NCI-H774 (cell line): ENCODE measurements at places on chromosomes 11 and 22.
A peak's percentile ranks its signal among the peaks of the same experiment; 100 is the strongest.

DNA sequence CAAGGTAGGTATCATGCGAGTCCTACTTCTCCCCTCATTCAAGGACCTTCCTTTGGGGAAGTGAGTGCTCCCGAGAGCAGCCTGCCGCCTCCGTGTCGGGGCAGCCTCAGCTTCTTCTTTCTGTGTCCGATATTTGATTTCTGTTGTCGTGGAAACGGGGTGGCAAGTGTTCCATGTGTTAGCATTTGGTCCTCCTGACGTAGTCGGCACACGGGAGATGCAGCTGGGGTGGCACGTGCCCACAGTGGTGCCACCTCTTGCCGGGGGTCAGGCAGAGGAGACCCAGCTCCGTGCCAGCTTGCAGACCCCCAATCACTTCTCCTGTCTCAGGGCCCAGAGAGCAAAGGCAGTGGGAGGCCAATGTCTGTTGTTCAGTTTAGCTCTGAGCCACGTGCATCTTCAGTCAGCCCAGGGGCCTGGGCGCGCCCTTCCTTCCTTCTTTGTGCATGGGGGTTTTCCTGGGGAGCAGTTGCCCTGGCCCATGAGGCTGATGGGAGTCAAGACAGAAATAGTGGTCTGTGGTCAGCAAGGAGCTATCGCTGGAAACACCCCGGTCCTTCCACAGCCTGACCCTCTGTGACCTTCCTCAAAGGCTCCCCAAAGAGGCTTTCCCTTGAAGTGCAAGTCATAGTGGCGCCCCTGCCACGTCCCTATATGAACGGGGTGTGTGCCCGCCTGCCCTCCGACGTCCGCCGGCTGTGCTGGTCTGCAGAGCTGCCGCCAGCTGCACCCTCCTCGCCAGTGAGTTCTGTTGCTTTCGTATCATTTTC, 44.5 kb downstream of the PARVB start:
- no peak for DNase-seq

DNA sequence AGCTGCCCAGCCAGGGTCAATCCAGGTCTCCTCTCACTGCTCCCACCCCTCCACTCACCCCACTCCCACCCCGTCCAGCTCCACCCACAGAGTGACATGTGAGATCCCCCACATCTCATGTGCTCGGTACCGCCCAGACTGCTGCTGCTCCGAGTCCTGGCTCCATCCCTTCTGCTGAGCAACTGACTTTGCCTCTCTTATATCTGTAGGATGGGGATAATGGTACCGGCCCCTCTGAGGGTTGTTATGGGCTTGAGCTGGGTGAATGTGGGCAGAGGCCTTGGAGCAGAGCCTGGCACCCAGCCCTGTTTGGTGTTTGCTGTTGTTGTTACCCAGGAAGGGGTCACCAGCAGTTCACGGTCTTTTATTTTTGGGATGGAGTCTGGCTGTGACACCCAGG, 77.0 kb downstream of the ST3GAL4 start:
- no peak for DNase-seq

- no peak for DNase-seq
Observed at GRCh38 chr11:22808571-22809197, 20.9 kb downstream of the SVIP start.

DNA sequence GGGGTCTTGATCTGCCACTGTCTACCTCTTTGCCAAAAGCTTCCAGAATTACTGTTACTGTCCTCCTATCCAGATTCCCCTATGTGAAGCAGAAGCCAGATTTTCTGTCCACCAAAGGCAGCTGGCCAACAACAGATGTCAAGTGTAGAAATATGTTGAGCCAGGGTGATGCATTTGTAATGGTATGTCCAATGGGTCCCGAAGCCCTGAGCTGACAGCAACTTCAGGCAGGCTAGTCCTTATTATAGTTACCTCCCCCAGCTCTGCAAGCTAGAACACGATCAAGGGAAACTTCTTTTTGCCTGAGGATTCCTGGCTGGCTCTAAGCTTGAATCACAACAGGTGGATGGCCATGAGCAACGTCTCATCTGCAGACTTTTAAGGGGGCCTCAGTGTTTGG, 10.2 kb downstream of the PAMR1 start:
- no peak for DNase-seq

- DNase-seq = peak; percentile 81
Observed at GRCh38 chr11:27444801-27445215, 27.8 kb downstream of the LGR4 start.

GRCh38 chr22:19607192-19608002, 83.2 kb upstream of the CLDN5 start:
- peak; percentile 81 for DNase-seq

- no peak for DNase-seq
Observed at GRCh38 chr11:72441752-72442207, 7.4 kb upstream of the CLPB start.

GRCh38 chr11:112260490-112260889, at the start of gene PLET1:
TSS of gene PLET1 (minus strand) at chr11:112260860. CDS start at chr11:112260589, 271 bp downstream.
- no peak for DNase-seq

- DNase-seq = no peak
Observed at GRCh38 chr11:72613977-72614376, 60.2 kb downstream of the PDE2A start.

DNA sequence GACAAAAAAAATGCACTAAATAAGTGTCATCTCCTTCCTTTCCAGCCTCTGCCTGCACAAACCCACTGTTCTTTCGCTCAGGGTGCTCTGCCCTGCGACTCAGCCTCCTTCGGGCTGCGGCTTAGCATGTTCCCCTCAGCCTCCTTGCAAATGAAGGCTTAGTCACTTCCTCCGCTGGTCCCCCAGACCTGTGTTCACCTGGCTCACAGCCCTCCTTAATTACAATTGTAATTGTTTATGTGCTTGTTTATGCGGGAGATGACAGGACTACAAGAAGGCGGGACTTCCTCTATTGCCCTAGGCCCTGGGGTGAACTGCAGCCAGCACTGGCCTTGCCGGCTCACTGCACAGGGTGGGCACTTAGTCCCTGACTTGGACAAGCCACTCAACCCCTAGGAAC, 303.6 kb downstream of the KIRREL3 start:
- no peak for DNase-seq
